ENCODE measurements at places on chromosomes 12 and 14.
A peak's percentile ranks its signal among the peaks of the same experiment; 100 is the strongest.

GRCh38 chr12:57793920-57794319 is 11.3 kb downstream of the TSFM start:
- DNase-seq = no peak

DNA sequence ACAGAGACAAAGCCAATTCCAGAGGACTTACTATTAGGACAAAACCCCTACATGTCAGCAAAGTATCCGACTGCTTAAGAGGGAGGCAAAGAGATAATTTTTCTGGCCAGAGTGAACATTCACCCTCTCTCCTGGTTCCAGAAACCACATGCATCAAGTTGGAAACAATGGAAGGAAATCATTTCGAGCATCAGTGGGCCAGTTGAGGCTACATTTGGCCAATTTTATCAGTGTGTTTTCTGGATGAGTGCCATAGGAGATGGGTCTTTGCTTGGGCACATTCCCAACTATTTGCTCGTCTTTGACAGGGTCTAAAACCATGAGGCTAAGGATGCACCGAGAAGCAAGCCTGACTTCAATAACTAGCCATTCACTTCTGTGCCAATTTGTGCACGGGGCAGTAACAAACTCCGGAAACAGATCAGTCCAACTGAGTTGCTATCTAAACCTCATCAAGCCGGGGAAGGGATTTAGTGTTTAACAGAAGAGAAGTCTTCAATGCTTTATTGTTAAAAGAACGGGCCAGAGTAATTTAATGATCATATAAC is 17.4 kb downstream of the EGLN3 start:
- no peak for DNase-seq

DNA sequence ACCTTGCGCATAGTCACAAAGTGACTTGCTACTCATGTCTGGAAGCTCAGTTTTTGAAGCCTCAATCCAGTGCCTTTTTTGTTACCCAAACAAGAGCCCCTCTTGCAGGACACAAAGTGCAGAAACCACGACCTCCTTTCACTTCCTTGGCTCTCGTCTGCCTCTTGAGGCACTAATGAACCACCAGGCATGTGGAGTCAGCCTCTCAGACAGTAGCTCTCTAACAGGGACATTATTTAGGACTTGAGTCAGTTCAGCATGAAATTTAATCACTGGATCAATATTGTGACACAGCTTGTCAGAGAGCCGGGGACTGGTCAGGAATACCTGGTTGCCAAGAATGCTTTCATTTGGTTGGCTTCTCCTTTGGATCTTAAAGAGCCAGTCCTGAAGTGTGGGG is 46.7 kb downstream of the HSPB8 start:
- no peak for DNase-seq

DNA sequence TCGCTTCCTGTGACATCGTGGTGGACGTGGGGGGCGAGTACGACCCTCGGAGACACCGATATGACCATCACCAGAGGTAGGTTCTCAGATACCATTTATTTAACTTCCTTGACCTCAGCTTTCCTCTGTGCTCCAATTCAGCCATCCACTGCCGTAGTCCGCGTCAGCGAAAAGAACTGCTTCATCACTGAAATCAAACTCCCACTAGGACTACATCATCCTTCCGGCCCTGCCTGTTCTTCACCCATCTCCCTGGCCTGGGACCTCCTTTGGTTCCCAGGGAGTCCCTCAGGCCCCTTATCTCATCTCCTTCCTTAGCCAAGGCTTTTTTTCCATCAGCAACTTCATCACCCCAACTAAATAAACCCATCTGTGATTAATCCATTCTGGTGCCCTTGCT is 692 bp downstream of the MYG1 start:
- no peak for DNase-seq

DNA sequence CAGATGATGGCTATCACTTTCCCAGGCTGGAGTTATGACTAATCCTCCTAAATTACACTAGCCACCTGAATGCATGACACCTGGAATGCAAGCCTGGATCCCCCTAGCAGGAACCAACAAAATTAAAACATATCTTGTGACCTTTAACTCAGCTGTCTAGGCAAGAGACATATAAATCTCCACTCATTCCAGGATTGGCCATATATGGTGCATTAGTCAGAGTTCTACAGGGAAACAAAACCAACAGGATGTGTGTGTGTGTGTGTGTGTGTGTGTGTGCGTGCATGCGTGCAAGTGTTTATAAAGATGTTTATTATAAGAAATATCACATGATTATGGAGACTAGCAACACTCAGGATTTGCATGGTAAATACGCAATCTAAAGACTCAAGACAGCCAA is 212.8 kb downstream of the KIF21A start:
- no peak for DNase-seq

DNA sequence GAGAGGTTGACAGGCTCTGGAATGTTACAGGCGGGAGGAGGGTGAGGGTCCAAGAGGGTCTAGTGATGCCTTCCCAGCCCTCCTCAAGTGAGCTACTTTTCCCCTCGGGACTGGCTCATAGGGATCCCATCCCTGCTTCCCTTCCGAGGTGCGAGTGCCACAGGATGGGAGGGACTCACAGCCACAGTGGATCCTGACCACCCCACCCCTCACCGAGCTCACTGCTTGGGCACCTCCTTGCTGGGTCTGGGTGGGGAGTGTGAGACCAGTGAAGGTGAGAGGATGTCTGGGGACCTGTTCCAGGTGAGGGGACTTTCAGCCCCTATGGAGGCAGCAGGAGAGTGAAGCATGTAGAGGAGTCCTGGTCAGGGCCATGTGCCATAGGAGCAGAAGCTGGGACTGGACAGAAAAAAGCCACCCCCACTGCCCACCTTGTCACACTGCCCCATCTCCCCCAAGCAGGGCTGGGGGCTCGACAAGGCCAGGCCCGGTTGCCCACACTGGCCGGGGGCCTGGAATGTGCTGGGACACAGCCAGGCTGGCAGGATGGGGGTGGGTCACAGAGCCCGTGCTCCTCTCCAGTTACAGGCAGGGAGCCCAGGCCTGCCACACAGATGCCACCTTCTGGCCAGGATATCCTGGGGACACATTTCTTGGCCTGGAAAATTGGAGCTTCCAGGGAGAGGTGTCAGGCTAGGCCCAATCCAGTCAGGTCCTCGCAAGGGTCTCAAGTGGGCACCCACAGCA is 1.7 kb upstream of the TNS2 start:
- no peak for DNase-seq

- DNase-seq = no peak
These were observed 24.7 kb upstream of the ANO6 start for GRCh38 chr12:45191239-45191638.

GRCh38 chr14:81141426-81141825 is 79.3 kb downstream of the GTF2A1 start:
- no peak for DNase-seq

GRCh38 chr12:91871751-91872150 is 273.9 kb downstream of the BTG1 start:
- DNase-seq = no peak

GRCh38 chr12:75807494-75807893 is 224.1 kb downstream of the PHLDA1 start:
- no peak for DNase-seq

DNA sequence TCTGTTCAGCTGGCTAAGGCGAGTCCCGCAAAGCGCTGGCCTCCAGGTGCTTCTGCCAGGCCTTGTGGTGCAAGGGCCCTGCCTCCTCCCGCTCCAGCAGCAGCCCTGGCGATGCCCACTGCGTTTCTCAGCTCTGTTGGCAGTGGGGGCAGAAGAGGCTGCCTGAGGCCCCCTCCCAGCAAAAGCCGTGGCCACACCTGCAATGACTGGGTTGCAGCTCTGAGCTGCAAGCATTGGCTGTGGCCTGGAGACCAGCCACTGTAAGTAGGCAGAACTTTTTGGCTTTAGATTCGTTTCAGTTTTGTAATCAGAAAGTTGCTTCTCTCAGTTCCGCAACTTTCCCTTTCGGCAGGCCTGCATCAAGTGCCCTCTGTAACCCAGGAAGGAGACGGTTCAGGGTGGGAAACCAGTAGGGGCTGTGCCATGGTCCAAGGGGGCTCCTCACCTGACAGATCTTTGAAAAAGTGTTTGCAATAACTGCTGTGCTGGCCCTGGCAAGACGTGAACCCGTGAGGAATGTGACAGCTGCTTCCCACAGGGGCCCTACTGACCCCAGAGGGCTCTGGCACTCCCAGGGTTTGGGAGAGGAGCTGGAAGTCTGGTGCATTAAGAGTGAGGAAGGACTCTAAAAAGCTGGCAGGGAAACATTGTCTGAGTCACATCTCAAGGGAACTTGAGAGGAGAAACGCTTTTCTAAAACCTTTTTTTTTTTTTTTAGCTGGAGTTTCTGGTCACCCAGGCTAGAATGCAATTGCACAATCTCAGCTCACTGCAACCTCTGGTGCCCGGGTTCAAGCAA is 54.5 kb upstream of the MAX start:
- DNase-seq = no peak

- no peak for DNase-seq
These were observed 14.3 kb downstream of the PLD4 start for GRCh38 chr14:104938960-104939359.

GRCh38 chr14:104632781-104633180 is 28.2 kb upstream of the TMEM179 start:
- no peak for DNase-seq

DNA sequence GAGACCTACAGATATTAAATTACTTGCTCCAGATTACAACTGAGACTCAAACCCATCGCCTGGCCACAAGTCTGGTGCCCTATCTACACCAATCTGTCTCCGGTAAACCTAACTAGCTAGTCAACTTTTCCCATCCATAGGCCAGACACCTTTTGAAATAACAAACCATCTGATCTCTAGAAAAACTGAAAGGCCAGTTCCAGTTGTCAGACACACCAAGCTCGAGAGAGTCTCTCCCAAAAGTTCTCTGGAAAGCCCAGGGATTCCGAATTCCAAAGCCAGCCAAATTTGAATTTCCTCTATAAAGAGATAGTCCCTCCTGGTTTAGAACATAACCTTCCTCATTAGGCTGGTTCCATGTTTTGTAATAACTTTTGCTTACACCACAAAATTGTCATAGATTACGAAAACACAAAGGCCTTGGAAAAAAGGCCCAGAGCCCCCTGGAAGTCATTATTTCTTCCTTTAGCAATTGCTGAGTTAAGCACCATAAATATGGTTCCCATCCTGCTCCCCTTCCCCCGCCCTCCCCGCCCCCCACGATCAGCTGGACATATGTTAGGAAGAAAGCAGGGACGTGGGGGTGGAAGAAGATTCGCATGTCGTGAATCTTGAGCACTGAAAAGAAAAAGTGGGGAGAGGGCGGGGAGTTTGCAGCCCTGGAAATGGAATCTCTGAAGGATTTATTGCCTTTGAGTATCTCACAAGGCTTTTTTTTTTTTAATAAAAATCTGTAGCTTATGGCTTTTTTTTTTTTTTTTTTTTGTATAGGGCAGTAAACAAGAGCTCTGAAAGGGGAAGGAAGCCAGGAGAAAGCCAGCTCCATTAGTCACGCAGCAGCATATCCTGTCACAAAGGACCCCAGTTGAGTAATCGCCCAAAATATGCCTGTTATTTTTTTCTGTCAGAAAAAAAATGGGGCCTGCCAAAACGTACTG is 110.4 kb downstream of the ZFP36L1 start:
- DNase-seq = no peak

DNA sequence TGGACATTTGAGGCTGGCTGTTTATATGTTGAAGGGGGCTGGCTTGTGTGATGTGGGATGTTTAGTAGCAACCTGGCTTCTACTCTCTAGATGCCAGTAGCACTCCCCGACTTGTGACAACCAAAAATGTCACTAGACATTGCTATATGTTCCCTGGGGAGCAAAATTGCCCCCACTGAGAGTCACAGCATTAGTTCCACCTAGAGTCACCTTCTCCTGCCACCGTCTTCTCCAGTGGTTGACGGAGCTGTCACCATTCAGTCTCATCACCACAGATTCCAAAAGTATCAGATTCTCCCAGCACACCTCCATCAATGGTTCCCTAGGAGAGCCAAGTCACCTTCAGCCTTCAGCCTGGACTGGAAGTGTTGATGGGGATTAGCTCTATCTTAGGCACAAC is 7.8 kb upstream of the KRT76 start:
- no peak for DNase-seq

DNA sequence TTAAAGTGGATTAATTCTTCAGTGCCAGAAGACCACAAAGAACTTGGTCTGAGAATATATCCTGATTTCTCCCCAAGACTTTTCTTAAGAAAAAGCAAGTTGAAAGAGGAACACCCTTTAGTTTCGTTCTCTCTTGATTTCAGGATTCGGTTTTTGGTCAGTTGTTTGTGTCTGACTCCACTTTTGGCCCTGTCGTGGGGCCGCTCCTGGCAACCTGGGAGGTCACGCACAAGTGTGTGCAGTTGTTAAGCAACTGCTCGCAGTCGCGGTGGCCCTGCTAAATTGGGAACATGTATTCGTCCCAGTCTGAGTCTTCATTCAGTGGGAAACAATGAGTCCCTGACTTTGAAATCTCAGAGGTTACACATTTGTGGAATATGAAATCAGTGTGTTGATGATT is 68.7 kb downstream of the RGS6 start:
- DNase-seq = no peak

- DNase-seq = no peak
These were observed 92.5 kb downstream of the GPHN start for GRCh38 chr14:66600416-66600815.

DNA sequence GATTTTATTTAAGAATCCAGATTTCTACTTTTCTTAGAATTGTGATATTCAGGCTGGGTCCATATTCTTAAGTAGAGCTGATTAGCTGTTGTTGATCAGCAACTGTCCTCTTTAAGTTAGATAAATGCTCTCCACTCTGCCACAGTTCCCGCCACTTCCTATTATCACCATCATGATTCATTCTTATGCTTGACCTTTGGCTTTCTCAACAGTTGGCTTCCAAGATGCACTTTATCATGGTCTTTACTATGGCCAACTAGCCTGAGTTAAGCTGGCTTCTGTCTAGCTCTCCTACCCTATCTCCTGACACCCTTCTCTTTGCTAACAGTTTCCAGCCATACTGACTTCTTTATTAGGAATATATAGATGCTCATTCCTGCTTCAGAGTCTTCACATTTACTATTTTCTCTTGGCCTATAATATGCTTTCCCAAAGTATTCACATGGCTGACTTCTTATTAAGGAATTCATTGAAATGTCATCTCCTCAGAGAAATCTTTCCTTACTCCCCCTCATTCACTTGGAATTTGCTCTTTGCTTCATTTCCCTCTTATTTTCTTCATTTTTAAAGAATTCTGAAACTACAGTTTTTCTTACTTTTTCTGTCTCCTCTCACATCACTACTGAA is 149.0 kb upstream of the IGF1 start:
- DNase-seq = no peak

DNA sequence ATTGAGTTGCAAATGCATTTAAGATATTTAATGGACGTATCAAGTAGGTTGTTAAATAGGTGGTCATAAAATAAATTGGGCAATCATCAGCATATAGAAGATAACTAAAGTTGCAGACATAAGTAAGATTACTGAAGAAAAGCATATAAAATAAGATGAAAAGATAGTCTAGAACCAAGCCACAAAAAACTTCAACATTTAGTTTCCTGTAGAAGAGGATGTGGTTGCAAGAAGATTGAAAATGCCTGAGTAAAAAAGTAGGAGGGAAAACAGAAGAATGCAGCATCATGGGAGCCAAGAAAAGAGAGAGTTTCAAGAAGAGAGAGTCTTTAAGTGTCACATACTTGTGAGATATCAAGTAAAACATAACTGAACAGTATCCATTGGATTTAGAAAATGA is 17.6 kb upstream of the SLC16A7 start:
- no peak for DNase-seq

- DNase-seq = peak; percentile 53
These were observed 11.7 kb downstream of the TPCN1 start for GRCh38 chr12:113232840-113233585.

- DNase-seq = no peak
These were observed 5.4 kb downstream of the JAG2 start for GRCh38 chr14:105163040-105163742.

GRCh38 chr12:112870267-112870980 is 36.3 kb upstream of the OAS1 start:
- DNase-seq = no peak

Data from NCI-H1417 treated with DMSO at 0.1 percent for 48 hours (cell line).